ENCODE measurements at places on chromosomes 3 and 15.

GRCh38 chr3:56835650-56836227 is 34.0 kb upstream of the ARHGEF3 start:
- DNase-seq = no peak

DNA sequence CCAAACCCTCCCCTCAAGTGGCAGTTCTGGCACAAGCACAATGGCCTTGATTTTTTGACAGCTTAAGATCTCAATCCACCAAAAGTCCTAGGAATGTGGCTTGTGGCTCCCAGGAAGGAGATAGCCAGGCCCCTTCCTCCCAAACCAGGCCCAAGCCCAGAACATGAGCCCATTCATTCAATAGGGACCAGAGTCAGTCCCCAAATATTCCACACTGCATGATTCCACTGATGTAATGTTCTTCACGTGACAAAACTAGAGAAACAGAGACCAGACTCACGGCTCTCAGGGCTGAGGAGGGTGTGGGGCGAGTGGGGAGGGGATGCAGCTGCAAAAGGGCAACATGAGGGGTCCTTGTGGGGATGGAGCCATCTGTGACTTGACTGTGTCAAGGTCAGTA is 25.5 kb downstream of the ABTB1 start:
- no peak for DNase-seq

DNA sequence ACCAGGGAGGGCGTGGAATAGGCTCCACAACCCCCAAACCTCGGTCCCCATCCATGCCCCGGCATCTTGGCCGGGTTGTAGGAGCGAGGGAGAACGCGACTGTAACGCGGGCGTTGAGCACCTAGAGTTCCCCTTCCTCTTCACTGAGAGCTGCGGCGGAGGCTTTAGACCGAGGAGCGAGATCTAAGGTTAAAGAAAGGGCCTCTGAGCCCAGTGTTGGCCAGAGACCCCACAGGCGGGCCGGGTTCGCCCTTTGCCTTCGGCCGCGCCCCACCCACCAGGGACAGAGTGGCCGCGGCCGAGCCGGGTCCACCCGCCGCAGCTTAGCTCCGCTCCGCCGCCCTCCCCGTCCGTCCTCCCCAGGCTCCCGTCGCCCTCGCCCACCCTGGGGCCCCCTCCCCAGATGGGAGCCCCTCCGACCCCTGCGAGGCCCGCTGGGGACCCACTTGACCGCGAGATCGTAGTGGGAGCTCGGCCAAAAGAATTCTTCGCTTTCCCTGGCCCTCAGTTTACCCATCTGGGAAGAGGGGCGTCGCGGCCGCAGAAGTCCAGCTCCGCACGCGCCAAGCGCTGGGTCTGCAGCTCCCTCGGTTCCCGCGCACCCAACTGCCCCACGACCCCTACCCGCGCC is 425 bp downstream of the ANPEP start:
- DNase-seq = peak; percentile 11

DNA sequence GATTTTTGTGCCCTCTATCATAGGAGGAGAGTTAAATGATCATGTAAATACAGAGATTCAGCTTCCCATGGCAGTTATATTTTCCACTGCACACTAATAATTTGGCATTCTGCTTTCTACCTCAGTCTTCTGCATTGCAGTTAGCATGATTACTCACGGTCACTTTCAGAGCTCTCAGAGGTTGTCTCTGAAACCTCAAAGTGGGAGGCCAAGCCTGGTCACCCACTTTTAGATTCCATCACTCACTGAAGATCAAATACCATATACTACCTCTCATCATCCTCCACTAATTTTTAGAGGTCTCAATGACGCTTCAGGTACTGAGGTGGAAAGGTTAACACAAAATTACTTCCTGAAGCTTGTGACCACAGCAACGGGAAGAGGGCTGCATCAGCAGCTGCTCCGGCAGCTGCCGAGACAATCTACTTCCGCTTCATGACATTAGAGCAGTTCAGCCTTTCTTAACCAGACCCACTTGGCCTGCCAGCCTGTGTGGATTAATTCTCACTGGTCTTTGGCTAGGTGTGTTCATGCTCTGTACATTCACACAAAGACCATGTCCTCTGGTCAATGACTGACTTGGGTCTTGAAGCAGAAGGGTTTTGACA is 416.4 kb upstream of the PDZRN3 start:
- DNase-seq = no peak

DNA sequence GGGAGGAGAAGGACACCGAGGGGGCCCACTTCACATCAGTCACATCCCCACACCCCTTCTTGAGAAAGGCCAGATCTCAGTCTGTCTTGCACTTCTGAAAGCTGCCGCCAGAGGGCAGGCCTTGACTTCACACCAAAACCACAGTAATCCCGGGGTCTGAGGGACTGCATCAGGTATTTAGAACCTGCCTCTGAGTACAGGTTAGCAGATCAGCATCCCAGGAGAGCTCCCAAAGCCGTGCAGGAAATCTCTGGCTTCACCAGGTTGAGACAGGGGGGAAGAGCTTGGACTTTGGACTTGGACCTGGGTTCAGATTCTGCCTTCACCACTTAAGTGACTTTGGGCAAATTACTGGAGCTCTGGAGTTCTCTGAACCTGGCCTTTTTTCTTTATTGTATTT is 50.3 kb downstream of the LHFPL4 start:
- peak; percentile 74 for DNase-seq

- no peak for DNase-seq
Measured at GRCh38 chr15:31295658-31296057, 31.0 kb upstream of the KLF13 start.

GRCh38 chr15:50712018-50712417 is 25.4 kb upstream of the TRPM7 start:
- DNase-seq = no peak

- DNase-seq = peak; percentile 25
Measured at GRCh38 chr3:59839810-59840515, 790.1 kb upstream of the CFAP20DC start.

DNA sequence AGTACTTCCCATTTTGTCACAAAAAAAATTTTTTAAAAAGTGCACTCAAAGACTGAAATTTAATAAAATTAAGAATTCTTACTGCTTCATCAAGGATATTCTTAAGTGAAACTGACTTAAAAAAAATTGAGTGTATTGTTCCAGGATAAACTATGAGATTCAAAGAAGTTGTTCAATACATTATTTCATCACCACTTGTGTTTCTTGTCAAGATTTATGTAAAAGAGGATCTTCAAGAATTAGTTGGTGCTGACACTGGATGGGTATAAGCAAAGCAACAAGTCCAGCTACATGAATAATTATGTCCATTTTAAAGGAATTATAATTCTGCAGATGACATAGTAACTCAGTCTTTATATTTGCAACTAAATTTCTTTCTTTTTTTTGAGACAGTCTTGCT is 4.3 kb upstream of the AP4E1 start:
- no peak for DNase-seq

DNA sequence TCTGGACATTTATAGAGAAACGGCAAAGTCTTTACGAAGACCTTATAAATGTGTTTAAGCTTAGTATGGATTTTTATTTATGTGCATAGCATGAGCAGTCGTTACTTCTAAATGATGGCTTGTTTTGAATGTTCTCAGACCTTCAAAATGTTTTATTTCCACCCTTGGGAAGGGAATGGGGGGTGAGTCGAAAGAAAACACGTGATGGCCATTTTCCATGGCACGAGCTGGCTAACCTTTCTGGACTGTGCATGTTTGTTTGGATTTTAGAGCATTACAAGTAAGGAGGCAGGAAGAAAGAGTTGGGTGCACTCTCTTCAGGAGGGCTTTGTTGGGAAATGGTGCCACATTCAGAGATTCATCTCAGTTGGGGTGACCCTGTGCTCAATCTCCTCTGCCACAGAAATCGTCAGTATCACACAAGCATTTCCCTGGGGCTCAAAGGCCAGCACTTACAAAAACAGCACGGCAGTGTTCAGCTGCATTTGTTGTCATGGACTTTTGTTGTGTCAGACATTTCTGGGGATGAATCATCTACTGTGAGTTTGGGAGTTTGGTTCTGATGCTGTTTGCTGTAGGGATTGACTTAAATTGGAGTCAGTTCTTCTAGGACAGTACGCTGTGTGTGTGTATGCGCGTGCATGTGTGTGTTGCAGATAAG is 52.3 kb upstream of the ADAMTS9 start:
- DNase-seq = no peak

DNA sequence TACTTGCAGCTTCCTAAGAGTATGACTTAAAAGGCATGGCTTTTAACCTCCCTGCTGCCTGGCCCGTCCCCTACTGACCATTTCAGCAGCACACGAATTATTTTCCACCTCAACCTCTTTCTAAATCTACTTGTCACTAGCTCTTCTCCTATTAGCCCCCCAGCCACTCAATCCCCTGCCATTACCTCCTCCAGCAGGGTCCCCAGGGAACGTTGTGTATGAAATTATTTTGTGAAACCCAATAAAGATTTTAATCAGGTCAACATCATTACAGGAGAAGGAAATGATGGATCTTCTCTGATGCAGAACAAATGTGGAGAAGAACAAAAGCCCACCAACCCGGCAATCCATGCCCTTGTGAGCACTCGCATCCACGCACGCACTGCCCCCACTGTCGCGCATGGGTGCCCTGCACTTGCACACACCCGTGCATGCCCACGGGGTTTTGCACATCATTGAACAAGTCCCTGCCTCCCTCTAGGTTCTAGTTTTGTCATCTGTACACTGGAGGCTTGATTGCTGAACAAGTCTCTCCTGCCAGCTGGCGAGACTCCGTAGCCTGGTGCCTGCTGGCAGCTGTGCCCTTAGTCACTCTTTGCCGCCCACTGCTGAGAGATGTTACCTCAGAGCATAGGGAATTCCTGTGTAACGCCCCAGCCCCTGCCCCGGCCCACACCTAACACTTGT is 51.6 kb downstream of the LINGO1 start:
- DNase-seq = no peak

GRCh38 chr3:2589336-2589969 is 490.8 kb downstream of the CNTN4 start:
- no peak for DNase-seq

DNA sequence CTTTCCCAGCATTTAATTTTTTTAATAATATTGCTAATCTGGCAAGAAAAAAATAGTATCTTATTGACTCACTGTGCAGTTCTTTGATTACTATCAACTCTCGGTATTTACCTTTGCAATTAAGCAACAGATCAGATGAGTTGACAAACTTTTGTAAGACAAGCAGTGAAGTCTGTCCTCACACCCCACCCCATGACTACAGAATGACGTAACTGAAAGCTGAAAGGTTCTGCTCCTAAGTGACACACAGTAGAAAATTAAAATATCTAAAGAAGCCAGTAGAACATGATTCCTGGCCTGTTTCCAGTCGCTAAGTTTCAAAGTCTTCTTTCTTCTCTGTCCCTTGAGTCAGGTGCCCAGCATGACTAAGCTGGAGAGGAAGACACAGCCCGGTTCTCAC is 135.5 kb downstream of the STT3B start:
- DNase-seq = no peak

GRCh38 chr3:177476495-177476894 is 279.2 kb upstream of the TBL1XR1 start:
- DNase-seq = no peak

DNA sequence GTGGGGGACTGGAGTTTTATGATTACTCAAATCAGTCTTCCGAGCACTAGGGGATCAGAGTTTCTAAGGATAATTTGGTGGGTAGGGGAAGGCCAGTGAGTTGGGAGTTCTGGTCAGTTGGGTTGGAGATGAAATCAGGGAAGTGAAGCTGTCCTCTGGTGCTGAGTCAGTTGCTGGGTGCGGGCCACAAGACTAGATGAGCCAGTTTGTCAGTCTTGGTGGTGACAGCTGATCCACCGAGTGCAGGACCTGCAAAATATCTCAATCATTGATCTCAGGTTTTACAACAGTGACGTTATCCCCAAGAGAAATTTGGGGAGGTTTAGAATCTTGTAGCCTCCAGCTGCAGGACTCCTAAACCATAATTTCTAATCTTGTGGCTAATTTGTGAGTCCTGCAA is 249.4 kb downstream of the FAM43A start:
- DNase-seq = no peak

DNA sequence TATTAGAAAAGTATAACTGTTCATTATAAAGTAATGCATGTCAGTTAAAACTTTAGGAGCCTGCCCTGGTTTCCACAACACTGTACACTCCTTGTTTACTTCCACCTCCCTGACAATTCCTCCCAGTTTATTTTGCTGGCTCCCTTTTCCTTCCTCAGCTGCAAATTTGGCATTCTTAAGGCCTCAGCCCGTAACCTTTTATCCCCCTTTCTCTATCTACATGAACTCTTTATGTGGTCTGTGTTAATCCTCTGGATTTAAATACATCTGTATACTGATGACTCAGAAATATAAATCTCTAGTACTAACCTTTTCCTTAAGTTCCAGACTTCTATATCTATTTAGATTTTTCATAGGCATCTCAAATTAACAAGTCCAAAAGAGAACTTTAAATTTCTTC is 143.6 kb downstream of the OTOL1 start:
- DNase-seq = no peak

DNA sequence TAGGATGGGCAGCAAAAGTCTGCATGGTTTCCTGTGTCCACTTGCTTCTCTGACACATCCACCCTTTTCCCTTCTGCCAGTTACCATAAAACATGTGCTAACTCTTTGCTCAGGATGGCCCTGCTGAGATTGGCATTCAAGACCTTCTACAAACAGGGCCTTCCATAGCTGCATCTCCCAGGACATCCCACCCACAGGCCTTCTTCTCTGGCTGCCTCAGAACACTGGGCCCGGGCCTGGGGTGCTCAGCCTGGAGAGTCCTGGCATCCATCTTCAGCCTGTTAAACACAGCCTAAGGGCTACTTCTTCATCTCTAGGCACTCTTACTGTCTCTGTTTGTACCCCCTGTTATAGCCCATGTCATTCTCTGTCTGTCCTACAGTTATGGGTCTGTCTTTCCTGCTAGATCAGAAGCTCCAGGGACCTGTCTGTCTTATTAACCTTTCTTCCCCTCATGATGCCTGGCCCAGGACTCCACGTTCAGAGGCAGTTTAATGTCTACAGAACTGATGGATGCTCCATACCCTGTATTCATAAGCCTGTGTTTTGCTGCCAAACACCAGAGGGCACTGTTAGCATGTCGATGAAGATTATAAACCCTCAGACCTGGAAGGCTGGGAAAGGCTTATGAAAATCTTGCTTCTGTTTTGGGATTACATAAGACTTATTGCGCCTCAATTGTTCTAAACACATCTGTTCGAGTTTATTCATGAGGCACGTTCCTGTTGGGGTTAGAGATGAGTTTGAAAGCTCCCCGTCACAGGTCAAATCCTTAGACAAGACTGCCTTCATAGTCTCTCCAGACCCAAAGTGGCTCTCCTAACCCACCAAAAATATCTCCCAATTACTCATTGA is 16.5 kb downstream of the SEMA3G start:
- peak; percentile 49 for DNase-seq

GRCh38 chr3:161879470-161879869 is 382.9 kb downstream of the OTOL1 start:
- DNase-seq = no peak

DNA sequence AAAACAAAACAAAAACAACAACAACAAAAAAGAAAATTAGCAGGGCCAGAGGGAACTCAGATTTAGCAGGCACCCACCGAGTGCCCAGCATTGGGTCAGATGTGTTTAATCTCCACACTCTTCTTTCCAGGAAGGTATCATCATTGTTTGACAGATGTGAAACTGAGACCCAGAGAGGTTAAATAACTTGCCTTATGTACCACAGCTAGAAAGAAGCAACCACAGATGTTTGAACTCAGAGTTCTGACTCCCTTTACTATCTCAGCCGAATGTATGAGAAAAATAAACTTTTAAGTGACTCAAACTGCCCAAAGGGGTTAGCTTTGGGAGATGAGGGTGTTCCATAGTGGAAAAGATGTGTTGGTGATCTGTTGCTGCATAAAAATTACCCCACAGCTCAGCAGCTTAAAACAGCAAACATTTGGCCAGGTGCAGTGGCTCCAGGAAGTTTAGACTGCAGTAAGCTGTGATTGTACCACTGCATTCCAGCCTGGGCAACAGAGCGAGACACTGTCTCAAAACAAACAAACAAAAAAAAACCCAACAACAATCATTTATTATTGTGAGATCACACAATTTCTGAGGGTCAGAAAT is 4.5 kb upstream of the RPP25 start:
- no peak for DNase-seq

Data from CD4-positive, alpha-beta T cell treated with Interleukin-17A for 4 hours (primary cell).